ENCODE measurements at places on chromosomes 12 and 14.
A peak's percentile ranks its signal among the peaks of the same experiment; 100 is the strongest.

DNA sequence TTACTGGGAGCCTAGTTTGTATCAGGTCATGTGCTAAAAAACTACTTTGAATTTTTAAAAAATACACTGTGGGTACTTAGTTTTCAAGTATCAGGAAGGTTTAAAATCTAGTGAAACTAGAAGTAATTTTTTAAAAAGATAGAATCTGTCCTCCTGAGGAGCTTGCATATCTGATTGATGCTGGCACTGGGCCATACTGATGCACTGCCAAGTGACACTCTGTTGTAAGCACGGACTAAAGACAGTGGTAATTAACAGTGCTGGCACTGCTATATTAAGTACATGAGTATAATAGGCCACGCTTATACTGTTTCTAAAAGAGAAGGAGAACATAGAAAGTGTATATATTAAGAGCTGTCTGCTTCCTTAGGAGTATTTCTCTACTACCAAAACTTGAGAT, 10.0 kb upstream of the TBC1D30 start:
- no peak for DNase-seq

- no peak for DNase-seq
These were observed 301.7 kb upstream of the SFSWAP start for GRCh38 chr12:131409211-131409610.

- no peak for DNase-seq
These were observed 14.8 kb upstream of the BCL11B start for GRCh38 chr14:99286761-99287160.

- DNase-seq, result no peak
These were observed 53.0 kb downstream of the TBC1D30 start for GRCh38 chr12:64877363-64878004.

DNA sequence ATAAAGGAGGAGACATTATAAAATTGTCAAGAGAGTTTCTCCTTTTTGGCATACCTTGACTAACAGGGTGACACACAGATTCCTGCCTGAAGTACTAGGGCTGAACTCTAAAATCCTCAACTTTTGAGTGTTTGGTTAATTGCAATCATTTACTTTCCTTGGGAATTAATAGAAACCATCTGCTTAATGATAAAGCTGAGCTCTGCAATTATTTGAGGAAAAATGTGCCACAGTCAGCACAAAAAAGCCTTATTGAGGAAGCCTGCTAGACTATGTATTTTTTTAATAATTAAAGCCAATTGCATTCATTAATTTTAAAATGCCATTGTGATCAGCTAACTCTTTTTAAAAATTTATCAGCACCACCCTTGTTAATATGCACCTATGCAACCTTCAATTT, 38.7 kb downstream of the PRICKLE1 start:
- DNase-seq, result no peak

GRCh38 chr12:20718294-20718693, 23.2 kb downstream of the SLCO1C1 start:
- no peak for DNase-seq

DNA sequence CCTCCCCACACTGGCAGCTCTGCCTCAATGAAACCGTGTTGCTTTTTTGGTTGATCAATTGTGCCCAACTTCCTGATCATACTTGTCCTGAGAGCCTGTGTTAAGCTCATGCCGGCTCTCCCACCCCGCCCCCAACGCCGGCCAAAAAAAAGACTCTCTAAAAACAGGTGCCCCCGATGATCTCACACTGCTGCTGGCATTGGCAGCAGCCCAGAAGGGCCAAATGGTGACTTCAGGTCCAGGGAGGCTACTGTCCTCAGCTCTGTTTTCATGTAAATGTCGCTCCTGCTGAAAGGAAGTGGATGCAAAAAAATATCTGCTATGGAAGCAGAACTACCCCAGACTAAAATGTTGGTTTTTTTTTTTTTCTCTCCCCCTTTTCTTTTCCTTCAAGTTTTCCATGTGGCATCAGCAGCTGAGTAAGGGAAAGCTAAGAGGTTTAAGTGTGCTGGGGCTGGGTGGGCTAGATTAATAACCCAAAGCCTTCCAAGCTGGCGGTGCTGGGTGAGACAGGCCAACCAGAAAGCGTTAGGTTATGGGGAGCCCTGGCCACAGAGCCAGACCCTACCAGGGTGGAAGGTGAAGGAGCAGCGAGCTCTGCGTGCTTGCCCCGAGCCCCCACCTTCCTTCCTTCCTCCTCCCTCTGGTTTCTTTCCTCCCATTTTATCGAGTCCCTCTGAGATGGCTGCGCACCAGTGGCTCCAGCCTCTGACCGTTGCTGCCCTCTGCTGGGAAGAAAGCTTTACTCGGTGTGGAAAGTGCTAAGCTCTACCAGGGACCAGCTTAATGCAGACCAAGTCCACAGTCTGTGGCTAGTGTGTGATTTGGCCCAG, 396.1 kb downstream of the NRXN3 start:
- DNase-seq, result peak; percentile 26

GRCh38 chr14:48936849-48937248, 649.3 kb downstream of the RPS29 start:
- DNase-seq, result no peak

DNA sequence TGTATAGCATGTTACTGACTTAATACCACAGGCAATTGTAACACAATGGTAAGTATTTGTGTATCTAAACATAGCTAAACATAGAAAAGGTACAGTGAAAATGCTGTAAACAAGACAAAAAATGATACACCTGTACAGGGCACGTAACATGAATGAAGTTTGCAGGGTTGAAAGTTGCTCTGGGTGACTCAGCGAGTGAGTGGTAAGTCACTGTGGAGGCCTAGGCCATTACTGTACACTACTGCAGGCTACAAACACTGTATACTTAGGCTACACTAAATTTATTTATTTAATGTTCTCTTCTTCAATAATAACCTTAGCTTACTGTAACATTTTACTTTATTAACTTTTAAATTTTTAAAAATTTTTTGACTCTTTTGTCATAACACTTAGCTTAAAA, 158.4 kb downstream of the IPO8 start:
- no peak for DNase-seq

GRCh38 chr14:56894591-56894991, 84.3 kb upstream of the OTX2 start:
- DNase-seq, result no peak
